Caco-2 (cell line): ENCODE measurements at places on chromosomes 16 and 17.

DNA sequence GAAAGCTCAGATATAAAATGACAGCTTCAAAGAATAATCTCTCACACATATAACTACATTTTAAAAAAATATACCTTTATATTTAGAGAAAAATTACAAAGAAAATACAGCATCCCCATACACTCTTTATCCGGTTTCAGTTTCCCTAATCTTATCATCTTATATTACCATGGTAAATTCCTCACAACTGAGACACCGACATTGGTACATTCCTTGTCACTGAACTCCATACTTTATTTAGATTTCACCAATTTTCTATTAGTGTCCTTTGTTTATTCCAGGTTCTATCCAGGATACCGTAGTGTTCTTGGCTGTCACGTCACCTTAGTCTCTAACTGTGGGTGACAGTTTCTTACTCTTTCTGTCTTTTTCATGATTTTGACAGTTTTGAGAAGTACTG is 22.0 kb upstream of the ABCA10 start:
- DNase-seq = no peak
- no peak overlapping the region for H3K4me3 ChIP-seq
- H3K4me1 ChIP-seq = no peaks in the 10 kb centered on the region
- no peaks in the 10 kb centered on the region for H3K36me3 ChIP-seq
- H3K27me3 ChIP-seq = no peaks in the 10 kb centered on the region
- H3K27ac ChIP-seq = no peak overlapping the region

GRCh38 chr17:64447526-64447925 is 1.4 kb upstream of the MILR1 start:
- no peak for DNase-seq
- no peaks in the 10 kb centered on the region for H3K36me3 ChIP-seq
- no peak overlapping the region for H3K4me3 ChIP-seq
- H3K27me3 ChIP-seq = no peaks in the 10 kb centered on the region

GRCh38 chr17:40915721-40916256 is 21.7 kb downstream of the KRT23 start:
- no peak for DNase-seq
- no peaks in the 10 kb centered on the region for H3K27me3 ChIP-seq
- H3K4me3 ChIP-seq = no peak overlapping the region
- H3K4me1 ChIP-seq = peaks cover 25% of the 10 kb centered on the region
- H3K36me3 ChIP-seq = no peaks in the 10 kb centered on the region

DNA sequence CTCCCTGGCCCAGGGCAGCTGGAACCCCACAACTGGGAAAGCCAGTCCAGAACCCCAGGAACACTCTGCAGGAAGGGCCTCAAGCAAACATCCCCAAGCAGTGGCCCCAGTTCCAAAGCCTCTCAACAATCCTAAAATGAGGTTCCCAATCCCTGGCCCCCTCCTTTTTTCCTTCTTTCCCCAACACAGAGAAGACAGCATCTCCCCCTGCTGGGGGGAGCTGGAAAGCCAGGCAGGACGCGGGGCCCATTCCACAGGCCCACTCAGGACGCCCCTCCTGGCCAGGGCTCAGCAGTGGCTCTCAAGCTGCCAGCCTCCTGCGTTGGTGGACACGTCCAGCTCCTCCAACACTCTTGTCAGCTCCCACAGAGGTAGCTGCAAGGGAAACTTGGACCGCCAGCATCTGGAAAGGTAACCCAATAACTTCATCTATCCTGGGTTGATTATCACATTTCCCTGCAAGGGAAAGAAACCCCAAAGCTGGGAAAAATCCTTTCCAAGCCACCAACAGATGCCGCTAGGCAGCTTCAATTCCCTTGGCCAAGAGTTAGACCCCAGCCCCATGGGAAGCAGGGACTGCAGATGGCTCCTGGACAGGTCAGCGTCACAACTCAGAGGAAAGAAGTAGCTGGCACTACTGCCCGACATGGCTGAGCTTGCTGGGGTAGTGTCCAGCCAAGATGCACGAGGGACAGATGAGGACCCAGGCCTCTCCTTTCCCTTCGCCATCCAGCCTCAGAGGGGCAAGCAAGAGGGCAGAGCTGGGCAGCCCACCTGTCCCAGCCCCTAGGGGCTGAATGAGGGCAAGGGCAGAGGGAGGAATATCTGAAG is 7.6 kb downstream of the HDAC5 start:
- no peak overlapping the region for H3K27ac ChIP-seq
- peak; percentile 74 for DNase-seq
- no peaks in the 10 kb centered on the region for H3K4me1 ChIP-seq
- H3K4me3 ChIP-seq = no peak overlapping the region

DNA sequence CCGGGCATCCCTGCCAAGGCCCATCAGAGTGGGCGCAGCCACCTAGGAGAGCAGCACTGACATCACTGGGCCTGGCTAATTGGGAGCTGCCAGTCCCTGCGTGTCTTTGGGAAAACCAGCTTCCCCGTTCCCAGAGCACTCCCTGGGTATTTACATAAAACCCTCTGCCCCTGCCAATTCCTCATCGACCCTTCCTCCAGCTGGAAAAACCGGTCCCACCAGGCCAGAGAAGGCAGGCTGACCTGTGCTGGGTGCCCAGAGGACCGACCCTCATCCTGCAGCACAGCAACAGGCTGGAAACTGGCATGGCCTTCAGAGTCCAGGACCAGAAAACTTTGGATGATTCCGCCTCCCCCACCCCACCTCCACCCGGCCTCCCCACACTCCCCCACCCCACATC is 8.2 kb upstream of the FOXN1 start:
- peaks cover 6% of the 10 kb centered on the region; the same call in 1 of the 2 replicates for H3K4me1 ChIP-seq
- DNase-seq = peak; percentile 49
- H3K4me3 ChIP-seq = no peak overlapping the region
- no peaks in the 10 kb centered on the region for H3K27me3 ChIP-seq
